ENCODE measurements at places on chromosomes 4 and X.

DNA sequence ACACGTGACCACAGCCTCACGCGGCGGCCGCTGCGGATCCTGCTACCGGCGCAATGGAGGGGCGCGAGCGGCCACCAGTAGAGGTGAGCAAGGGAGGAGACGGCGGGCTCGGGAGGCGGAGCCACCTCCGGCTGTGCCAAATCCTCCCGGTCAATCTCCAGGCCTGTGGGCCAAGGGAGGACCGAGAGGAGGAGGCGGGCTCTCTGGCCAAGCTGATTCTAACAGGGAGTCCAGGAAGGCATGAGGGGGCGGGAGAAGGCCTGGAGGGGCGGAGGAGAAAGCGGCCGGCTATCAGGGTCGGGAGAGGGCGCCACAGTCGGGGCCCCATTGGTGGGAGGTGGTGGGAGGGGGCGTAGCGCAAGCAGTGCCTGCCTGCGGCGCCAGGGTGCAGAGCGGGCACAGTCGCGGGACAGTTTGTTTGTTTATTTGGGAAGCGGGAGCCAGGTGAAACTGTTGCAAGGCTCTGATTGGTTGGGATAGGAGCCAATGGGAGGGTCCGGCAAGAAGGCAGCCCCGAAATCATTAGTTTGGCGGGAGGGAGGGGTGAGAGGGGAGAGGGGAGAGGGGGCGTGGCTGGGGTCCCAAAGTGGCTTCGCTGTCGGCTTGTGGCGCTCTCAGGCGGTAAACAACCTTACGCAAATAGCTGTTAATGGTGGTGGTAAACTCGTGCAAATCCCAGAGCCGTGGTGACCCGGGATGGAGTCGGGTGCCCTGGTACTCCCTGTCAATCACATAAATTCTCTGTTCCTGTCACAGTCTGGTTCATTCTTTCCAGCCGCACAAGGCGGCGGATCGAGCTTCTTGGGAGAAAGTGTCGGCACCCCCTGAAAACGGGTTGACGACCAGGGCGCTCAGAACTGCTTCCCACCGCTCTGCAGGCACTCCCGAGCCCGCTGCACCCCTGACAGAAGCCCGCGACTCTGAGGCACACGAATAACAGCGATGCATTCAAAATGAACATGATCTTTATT, at the start of gene IRS4:
IRS4 (minus strand) TSS at position 55 of the 971 bp plus-strand sequence.
- DNase-seq, result no peak

DNA sequence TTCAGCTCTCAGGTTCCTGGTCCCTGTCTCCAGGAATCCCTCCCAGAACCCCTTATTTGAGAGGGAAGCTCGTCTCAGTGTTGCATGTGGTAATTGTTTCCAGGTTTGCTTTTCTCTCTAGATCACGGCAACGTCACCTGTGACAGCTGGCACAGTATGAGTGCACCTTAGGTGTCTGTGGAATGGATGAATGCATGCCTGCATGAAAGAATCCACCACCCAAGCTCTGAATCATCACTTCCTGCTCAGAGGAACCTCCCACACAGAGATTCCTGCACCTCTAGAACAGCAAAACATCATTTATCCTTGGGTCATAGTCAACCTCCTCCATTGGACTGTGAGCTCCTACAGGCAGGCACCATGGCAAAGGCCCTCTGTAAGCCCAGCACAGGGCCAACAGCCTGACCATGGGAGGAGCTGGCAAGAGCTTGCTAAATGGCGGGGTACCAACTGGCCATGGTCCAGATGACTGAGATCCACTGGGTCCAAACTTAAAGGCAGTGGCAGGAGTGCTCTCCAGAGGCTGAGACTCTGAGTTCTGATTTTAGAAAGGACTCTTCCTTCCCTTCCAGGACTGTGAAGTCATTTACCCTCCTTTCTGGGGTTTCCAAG, 116.2 kb downstream of the SLC2A9 start:
- no peak for DNase-seq

- no peak for DNase-seq
Observed at GRCh38 chrX:20140420-20140819, 1.2 kb downstream of the EIF1AX start.

DNA sequence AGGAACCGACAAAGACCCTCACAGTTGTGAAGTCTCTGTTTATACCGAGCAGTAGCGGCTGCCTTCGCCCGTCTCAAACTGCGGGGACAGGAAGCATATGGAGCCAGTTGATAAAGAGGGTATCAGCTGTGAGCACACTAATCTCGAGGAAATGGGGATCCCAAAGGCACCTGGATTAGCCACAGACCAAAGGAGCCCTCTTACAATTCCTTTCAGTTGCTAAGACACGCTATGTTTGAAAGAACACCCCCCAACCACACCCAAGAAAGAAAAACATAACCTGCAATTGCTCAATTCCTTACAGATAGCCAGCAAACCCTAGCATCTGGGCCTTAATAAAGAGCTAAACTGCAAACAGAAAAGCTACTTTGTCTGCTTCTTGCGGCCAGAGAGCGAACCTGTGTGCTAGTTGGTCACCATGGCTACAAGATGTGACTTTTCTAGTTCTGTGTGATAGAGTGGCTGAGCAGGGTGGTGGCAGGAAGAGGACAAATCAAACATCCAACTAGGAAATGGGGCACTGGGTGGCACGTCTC, 23.3 kb upstream of the CHRNA9 start:
- no peak for DNase-seq

DNA sequence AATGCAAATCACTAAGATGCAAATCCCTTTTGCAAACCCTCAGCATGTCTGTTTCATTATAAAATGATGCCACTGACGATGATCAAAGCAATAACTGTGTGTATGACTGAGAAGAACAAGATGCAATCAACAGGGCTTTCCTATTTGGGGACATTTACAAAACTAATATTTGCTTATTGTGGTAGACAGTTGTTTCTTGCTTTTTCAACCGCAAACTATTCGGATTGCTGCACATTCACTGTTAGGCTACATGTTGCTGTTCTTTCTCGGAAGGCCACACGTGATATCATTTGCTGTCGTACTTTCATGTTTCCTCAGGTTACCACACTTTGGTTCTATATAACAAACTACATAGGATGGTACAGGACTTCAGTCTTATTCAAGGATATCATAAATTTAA, 49.8 kb downstream of the NPY5R start:
- DNase-seq, result no peak

DNA sequence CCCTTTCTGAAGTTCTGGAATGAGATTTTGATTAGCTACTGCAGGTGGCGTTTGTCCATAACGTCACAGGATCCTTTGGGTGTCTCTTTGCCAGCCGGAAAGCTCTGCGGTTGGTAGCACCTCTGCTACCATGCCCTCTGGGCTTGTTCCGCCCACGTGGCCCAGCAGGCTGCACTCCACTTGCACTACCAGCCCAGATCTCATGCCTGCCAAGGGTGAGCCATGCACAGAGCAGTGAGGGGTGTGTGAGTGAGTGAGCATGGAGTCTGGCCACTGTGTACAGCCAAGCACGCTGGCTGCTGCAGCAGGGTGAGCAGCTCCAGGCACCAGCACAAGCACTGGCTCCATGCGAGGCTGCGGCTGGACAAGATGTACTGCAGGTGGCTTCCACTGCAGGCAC, 6.6 kb upstream of the HNRNPD start:
- no peak for DNase-seq

DNA sequence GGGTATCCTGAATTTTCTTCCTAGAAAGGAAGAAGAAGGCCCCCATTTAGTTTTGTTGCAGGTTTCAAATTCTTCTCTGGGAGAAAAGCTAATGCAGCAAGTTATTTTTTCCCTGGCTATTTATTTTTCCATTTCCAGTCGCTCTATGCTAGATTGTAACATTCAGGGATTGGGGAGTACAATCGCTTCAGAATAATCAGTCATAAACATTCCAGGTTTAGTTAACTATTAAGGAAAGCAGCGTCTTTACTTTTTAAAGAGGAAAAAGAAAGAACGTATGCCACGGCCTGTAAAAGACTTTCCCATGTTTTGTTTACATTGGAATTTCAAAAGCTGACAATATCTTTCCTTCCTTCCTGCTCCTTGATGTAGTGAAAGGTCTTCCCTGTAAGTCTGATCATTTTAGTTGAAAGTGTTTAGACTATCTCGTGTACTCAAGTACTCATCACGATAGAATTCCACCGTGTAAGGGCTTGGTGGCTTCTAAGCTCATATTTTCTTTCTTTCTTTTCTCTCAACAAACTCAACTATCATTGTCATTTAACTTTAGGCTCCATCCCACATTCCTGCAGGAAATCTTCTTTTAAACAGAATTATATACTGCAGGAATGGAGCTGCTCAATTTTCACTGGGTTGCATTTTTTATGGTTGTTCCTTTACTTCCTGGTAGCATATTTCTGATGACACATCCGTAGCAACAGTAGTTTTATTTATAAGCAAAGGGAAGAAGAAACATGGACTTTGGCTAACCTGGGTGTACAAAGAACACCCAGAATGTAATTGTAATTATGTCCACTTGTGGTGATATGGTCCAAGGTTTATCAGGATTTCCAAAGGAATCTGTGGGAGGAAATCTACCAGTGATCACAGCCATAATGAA, 213.1 kb upstream of the FAT1 start:
- no peak for DNase-seq

DNA sequence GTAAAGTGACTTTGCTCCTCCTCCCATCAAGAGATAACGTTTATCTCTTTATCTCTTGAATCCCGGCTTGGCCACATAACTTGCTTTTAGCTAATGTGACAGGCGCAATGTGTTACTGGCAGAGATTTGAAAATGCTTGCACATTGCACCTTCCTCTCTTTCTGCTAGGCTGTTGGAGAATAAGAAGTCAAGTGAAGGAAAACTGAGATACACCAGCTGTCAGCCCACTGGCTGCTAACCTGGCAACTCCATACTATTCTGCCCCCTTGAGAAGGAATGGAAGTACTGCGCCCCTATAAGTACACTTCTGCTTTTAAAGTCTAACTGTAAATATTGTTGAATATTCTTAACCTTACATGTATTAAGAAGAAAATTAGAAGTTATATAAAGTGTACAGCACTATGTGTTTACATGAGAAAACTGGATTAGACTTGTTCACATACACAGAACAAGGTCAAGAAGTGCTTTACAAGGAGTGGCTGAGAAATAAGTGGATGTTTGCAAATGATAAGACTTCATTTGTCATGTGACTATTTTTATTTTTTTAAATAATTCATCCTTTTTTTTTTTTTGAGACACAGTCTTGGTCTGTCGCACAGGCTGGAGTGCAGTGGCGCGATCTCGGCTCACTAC, 424.5 kb upstream of the CTSO start:
- no peak for DNase-seq

DNA sequence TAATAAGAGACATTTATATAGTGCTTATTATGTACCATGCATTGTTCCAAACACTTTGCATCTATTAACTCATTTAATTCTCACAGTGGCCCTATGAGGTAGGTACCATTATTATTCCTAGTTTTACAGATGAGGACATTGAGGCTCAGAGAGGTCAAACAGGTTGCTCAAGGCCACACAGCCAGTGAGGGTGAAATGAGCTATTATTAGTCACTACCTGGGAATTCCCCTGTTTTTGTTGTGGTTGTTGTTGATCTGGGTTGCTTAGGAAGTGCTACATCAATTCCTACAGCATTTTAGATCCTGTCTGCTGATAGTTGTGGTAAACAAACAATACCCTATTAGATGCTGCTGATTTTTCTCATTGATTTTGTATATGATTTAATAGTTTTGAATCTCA, 41.2 kb downstream of the APLN start:
- no peak for DNase-seq

DNA sequence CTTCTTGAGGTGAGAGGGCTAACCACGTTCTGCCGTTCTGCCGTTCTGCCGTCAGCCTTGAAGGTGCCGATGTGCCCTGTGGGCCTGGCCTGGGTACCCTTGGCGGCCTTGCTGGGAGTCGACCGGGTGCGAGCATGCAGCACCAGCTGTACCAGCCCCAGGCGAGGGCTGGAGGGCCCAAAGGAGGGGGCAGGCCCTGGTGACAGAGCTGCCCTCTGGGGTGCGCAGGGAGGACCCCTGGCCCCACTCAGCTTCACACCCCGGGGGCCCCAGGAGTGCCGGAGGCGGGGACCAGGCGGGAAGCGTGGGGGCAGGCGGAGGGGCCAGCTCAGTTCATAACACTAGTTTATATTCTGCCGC, 22.1 kb downstream of the UVSSA start:
- no peak for DNase-seq

GRCh38 chrX:650811-651210, 20.2 kb downstream of the SHOX start:
- DNase-seq, result no peak

DNA sequence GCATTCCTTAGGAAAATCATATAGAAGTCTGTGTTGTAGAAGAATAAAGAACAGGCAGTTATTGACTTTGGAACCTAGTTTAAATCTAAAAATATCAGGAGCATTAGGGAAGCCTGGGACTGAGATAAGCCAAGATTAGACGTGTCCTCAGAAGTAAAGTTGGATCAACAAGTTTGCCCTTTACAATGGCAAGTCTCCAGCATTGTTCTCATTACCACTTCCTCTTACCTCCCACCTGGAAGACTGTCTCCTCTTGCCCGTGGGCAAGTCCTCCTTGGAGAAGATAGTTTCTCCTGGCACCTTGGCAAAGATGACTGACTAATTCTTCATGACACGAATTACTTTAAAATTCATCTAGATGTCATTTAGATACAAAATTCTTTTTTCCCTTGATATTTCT, 37.8 kb downstream of the CNKSR2 start:
- no peak for DNase-seq

DNA sequence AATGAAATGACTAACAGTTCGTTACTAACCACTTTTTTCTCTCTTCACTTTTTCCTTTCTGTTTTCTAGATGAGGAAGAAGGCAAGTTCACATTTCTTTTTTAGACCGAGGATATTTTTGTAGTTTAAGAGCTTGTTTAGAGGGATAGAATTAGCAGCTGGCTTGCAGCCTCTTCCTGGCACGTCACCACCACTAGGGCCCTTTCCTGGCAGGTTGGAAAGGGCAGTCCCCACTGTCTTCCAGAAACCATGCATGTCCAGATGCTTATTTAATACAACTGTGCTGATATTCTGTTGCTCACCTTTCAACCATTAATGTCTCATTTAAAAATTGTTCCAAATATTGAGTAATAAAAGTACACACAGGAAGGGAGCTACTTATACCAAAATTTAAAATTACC, 209.5 kb upstream of the PACRGL start:
- DNase-seq, result no peak

- peak; percentile 13 for DNase-seq
Observed at GRCh38 chr4:112167794-112168193, 22.5 kb downstream of the FAM241A start.

GRCh38 chr4:131001371-131001770, 1905.4 kb downstream of the C4orf33 start:
- DNase-seq, result no peak

GRCh38 chr4:164959896-164960295, 17.6 kb downstream of the TRIM61 start:
- no peak for DNase-seq

- no peak for DNase-seq
Observed at GRCh38 chrX:3362956-3363355, 16.5 kb upstream of the MXRA5 start.

All from activated naive CD4-positive, alpha-beta T cell treated with Interleukin-2 at 50 U/mL for 16 hours (primary cell).